A673 (cell line): ENCODE measurements at places on chromosomes 3 and 15. TPM values are rescaled to one million over a fixed set of nuclear protein-coding genes. Genes with fewer than 3 reads are reported as not detected.

GRCh38 chr3:16249886-16250285 lies 14.9 kb downstream of the DPH3 start:
- DNase-seq: no peak

The KCNAB1 gene
- not detected in 2 replicates for total RNA-seq

DNA sequence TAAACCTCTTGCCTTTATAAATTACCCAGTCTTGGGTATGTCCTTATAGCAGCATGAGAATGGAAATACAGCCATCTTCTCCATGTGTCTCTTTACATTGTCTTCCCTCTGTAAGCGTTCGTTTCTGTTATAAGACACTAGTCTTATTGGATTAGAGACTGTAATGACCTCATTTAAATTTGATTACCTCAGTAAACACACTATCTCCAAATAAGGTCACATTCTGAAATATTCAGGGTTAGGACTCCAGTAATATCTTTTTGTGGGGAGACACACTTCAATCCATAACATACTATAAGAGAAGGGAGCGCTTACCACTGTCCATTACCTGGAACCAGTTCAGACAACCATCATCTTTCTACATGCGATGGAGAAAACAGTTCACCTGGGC lies 34.3 kb upstream of the CD47 start:
- no peak for DNase-seq

DNA sequence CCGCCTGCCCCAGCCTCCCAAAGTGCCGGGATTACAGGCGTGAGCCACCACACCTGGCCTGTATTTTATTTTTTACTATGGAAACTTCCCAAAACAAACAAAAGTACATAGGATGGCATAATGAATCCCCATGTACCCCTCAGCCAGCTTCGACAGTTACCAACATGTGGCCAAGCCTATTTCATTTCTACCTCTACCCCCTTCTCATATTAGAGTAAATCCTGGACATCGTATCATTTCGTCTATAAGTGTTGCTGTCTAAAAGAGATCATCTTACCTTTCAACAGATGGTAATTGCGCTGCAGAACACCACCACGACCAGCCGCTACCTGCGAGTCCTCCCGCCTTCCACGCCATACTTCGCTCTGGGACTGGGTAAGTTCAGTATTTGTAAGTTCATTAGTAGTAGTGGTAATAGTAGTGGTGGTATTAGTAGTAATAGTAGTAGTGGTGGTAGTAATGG lies 44.9 kb downstream of the DLEC1 start:
- DNase-seq: no peak

GRCh38 chr15:31136607-31137328 lies 35.2 kb upstream of the TRPM1 start:
- no peak for DNase-seq

- DNase-seq: peak; percentile 7
Observed at GRCh38 chr3:103609472-103609871, 1174.7 kb downstream of the ZPLD1 start.

DNA sequence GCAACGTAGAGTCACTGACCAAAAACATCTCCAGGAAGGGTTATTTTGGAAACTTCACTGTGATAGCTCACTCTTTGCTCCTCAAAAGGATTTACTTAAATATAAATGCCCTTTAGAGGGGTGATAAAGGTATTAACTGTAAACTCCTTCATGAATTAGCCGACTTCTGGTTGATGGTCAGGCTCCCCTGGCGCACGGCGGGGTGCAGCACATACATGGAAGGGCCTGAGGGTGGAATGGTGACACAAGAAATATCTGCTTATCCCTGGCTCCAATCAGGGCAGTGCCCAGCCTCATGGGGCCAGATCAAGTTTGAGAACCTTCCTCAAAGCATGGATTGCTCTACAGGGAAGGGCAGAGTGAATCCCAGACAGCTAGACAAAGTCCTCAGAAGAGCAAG lies 116.5 kb downstream of the IGF2BP2 start:
- DNase-seq: no peak

- DNase-seq: no peak
Observed at GRCh38 chr3:147000274-147000673, 395.1 kb upstream of the PLSCR5 start.

The SI gene
- not detected in 2 replicates for total RNA-seq

DNA sequence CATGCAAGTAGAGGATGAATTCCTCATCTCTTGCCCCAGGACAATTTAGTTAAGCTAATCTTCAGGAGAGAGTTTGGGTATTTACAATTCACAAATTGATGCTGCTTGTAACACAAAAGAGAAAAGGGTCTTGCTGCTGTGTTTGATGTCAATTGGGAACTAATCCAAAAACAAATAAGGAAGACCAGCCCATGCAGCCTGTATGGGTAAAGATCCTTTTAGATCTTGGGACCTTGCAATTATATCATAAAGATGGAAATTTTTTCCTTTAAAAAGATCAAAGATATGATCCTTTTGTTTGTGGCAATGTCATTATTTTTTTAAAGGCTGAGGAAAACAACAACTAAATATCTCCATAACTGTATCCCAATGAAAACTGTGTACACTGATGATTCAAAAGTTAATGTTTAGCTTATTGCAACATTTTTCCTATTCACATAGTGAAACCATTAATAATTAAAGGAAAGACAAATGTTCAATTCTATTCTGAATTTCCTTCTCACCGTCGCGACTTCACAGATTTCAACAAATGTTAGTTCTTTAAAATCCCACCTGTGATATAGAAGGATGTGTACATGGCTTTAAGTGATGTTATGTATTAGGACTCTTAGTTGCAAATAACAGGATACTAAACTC lies 40.2 kb downstream of the TMEM212 start:
- DNase-seq: no peak

The OSTN gene
- total RNA-seq: not detected in 2 replicates

The SCN11A gene
- not detected in 2 replicates for total RNA-seq

DNA sequence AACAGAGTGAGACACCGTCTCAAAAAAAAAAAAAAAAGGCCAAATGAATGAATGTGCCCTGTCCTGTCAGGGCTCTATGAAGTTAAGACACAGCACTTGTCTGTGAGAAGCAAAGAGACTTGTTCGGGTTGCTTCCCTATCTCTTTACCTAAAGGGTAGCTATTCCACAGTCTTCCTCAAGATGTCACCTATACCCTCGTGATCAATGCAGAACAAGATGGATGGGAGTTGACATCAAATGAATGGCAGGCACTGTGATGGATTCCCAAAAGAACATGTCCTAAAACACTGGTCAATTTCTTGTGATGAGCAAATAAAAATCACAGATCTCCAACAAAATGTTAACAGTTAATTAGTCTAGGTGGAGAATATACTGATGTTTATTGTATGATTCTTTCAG lies 9.5 kb downstream of the TADA3 start:
- no peak for DNase-seq

DNA sequence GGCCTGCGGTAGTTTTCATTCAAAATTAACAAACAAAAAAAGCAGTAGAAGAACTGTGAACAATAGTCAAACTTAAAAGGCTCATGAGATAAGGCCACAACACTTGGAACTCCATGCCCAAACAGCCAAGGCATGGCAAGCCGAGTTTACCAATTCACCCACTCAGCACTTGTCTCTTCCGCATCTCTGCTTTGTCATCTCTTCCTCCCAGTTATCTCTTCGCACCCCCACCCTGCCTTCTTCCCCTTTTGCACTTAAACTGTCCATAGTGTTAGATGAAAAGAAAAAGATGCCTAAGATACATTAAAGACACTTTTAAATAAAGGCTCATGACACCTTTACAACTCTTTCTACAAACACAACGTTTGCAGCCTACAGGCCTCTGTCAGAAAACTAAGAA lies 11.1 kb downstream of the TLE3 start:
- DNase-seq: no peak

- DNase-seq: no peak
Observed at GRCh38 chr15:70066447-70066846, 31.3 kb downstream of the TLE3 start.

The PIGZ gene
- 0.68 and 0.69 TPM in 2 replicates for total RNA-seq

The MRPS25 gene
- 75.5 and 91.3 TPM in 2 replicates for total RNA-seq

DNA sequence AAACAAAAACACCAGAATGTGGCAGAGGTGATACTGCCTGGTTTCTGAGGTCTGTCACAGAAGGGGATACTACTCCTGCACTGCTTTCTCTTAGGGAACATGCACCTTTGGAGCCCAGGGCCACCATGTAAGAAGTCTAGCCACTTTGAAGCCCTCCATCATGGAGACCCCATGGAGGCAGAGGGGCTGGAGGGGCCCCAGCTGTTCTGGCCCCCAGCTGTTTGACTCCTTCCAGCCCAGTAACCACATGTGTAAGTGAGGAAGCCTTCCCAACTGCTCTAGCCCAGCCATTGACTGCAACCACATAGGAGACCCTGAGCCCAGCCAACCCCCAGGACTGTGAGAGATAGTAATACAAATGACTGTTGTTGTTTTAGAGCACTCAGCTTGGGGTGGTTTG lies 9.0 kb upstream of the IGDCC4 start:
- no peak for DNase-seq

DNA sequence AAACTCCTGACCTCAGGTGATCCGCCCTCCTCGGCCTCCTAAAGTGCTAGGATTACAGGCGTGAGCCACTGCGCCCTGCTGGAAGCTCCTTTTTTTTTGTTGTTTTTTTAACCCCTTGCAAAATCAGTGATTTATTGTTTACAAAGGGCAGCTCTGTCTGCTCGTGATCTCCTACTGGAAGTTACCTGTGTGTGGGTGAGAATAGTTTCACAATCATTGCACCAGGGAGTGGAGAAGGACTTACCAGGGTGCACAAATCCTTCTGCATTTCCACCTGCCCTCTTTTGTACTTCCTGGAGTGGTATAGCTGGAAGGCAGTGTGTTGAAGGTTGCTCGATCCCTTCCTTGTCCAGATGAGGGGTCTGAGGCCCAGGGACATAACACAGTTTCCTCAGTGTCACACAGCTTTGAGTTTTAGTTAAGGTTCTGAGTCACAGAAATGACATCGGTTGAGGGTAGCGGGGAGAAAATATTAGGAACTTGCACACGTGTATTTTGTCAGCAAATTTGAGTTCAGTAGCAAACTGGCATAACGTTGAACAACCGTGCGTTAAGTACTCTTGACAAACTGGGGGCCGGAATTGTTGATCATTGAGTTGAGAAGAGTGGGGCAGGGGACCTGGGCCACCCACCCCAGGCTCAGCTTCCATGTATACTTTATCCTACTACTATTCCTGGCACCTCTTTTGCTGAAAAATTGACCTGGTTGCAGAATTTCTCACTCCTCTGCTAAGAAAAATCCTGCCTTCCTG lies 11.3 kb upstream of the TRAK1 start:
- DNase-seq: no peak

DNA sequence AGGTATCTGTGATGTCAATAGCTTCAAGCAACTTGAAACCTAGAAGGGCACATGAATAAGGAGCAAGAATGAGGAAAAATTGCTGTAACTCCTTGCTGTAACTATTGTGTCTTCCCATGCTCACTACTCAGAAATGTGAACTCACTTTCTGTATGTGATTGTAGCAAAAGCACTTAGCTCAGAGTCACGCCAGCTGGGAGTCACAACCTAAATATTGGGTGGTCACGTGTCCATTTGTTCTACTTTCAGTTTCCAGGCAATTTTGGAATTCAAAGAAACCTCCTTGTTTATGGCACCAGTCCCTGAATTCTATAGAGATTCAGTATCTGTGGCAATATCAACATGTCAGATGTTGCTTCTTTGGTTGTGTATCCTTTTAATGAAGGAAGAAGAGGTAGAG lies 241.6 kb upstream of the AZI2 start:
- no peak for DNase-seq

DNA sequence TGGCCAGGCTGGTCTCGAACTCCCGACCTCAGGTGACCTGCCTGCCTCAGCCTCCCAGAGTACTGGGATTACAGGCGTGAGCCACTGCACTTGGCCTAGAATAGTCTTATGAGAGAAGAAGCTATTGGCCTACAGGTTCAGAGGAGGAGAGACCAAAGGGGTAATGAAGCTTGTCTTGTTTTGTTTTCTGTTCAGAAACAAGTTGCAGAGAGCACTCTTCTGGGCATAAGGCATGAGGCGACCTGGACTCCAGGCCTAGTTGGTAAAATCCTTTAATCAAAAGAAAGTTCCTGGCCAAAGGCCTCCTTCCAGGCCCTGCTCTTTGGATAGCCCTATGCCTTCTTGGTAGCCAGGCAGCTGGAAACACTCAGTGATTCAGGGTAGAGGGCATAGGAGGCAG lies 87.3 kb upstream of the SKOR1 start:
- no peak for DNase-seq

The AADAC gene
- total RNA-seq: 0.43 TPM in 1 of 2 replicates, not detected in the other

The ST8SIA2 gene
- total RNA-seq: 0.42 and 0.43 TPM in 2 replicates

DNA sequence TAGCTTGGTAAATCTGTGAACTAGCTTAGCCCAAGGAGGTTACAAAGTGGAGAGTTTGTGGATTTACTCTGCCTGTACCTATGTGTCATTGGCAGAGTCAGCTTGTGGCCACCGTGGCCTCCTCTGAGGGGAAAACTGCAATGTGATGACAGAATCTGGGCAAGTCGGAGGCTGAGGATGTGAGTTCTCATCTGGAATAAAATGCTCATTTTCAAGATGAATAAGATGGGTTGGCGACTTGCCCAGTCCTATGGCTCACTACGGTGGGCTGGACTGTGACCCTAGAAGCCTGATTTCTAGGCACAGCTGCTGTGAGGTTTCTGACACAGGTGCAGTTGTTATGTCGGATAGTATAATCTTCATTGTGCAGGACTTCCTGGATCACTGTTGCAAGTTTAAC lies 83.7 kb downstream of the ETV5 start:
- no peak for DNase-seq

DNA sequence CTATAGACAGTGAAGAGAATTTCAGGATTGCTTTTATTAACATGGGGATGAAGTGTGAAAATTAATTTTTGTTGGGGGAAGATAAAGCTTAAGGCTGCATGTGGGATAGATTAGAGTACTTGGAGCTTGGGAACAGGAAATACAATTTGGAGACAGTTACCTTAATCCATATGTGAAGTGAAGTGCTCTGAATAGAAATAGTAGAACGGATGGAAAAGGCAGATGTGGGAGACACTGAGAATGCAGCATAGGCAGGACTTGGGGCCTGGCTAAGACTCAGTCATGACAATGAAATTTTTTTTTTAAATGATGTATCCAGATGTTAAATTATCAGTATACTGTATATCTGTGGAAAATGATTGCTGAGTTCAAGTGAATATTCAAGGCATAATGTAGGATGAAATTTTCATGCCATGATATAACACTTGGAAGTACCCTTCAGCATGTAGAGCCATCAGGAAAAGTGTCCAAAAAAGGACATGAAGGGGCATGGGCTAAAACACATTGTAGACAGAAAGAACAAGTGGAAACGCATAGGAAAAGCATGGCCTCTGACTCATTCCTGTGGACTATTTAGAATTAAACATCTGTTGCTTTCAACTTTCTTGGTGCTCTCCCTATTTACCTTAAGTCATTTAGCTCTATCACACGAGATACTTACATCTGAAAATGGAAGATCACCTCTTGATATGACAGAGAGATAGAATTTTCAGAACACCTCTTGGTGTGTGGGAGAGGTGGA lies 134.8 kb downstream of the RBMS3 start:
- DNase-seq: peak; percentile 20

GRCh38 chr3:156291272-156292123 lies 171.1 kb downstream of the KCNAB1 start:
- peak; percentile 27 for DNase-seq

GRCh38 chr3:64355401-64355807 lies 130.1 kb upstream of the PRICKLE2 start:
- DNase-seq: no peak

GRCh38 chr3:184005941-184006507 lies 11.7 kb downstream of the ABCC5 start:
- DNase-seq: peak; percentile 62
